H7 (cell line): ENCODE measurements at places on chromosomes 4 and X.

DNA sequence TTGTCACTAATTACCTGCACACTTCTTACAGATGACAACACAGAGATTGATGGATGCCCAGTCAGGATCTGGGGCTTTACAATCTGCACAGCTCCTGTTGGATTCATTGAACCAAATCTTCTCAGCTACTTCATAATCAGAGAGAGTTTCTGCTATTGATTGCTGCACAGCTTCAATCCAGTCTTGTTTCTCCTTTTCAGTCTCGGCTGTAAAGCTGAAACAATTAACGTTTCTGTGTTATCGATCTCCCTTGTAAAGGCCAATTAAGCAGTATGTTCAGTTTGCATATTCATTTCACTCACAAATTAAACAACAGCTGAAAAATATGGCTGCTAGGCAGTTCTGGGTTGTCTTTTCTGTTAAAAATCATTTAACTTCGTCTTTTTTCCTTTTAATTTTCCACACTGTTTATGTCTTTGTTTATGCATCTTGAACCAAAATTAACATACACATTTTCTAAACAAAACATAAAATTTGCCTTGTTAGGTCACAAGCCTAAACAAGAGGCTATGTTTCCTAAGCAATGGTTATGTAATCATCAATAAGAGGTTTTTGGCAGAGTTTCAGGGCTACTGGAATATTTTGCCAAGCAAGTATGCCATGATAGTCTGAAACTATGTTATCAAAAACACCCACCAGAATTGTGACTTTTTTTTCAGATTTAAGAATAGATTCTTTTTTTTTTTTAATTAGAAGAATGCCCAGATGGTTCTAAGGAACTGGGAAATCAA lies 79.2 kb downstream of the ARAP2 start:
- no peak for DNase-seq

DNA sequence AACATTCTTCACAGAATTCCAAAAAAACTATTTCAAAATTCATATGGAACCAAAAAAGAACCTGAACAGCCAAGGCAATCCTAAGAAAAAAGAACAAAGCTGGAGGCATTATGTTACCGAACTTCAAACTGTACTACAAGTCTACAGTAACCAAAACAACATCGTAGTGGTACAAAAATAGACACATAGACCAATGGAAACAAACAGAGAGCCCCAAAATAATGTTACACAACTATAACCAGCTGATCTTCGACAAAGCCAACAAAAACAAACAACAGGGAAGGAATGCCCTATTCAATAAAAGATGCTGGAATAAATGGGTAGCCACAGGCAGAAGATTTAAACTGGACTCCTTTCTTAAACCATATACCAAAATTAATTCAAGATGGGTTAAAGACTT lies 1189.6 kb downstream of the PCDH18 start:
- no peak for DNase-seq

DNA sequence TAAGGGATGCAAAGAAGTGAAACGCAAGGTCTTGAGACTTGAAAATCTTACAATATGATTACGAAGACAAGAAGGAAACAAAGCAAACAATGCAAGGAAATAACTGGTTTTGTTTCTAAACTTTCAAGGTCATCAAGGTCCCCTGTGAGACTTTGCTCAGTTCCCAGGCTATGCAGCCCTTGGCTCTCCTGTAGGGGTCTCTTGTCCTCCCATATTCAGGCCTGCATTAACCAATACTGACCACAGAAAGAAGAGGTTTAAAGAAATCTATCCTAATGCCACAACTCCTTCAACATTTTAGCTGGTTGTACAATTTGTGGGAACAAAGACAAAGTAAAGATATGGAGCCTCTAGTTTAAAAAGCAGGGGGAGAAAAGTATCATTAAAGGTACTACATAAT lies 209.2 kb downstream of the LHFPL1 start:
- DNase-seq: peak; percentile 2

GRCh38 chrX:148310426-148311165 lies 189.8 kb upstream of the AFF2 start:
- no peak for DNase-seq

- no peak for DNase-seq
Observed at GRCh38 chrX:39766085-39766726, 331.6 kb downstream of the BCOR start.

DNA sequence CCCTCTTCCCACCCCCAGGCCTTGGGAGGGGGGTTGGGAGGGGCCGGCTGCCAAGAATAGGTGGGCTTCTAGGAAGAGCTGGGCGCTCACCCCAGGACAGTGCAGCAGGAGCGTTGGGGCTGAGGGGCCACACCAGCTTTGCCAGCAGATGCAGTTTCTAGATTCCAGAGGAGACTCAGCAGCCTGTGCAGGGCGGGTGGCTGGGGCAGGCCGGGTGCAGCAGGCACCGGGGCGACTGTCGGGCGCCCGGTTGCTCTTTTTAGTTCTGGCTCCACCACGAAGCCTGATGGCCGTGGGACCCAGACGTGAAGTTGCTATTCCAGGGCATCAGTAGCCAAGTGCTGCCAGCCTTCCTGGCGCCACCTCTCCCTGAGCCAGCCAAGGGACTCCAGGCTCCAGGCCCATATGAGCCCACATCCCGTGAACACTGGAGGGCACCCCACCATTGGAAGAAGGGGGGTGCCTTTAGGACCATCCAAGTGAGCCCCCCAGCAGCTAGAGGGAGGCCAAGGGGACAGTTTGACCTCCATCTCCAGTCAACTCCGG lies 5.8 kb downstream of the SSR4 start:
- DNase-seq: no peak
